ENCODE measurements at places on chromosomes 3 and 15.

GRCh38 chr15:70074380-70074779, 23.3 kb downstream of the TLE3 start:
- no peak for DNase-seq

DNA sequence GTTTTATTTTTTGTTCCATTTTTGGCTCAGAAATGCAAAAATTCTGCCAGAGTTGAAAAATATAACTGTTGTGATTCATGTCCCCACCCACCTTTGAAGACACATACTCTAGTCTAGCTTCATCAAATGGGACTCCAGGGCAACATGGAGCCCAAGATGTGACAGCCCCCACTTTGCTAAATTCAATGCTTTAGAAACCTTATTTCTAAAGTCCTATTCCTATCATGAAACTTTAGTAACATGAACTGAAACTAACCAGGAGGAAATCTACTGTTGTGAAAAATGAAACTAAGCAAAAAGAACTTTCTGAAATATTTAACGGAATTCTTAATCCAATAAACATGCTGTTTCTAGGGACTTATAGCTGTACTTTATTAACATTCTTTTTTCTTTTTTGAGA, 20.3 kb downstream of the UBP1 start:
- no peak for DNase-seq

DNA sequence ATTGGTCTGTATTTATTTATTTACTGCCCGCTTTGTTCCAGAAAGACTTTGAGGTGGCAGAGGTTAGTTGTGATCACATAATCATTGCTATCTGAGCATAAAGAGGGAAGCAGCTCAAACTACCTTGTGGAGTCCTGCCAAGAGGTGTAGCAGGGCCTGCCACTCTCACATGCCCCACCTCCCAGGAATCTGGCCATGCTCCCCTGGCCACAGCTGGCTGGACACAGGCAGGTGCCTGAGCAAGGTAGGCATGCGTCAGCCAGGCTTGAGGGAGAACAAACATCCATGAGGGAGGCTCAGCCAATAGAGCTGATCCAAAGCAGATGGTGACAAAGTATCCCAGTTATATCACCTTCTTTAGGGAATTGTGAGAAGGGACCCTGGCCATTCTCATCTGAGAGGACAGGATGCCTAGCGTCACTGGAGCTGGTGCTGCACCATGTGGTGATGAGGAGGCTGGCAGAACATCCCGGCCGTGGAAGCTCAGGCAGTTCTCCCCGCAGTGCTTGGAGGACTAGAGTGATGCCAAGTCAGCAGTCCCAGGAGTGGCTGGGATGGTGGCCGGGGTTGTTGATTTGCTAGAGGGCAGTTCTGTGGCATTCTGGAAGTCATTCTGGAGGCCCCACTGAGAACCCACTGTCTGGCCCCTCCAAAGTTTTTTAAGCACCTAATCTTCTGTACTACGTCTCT, 6.8 kb upstream of the POLG start:
- no peak for DNase-seq

DNA sequence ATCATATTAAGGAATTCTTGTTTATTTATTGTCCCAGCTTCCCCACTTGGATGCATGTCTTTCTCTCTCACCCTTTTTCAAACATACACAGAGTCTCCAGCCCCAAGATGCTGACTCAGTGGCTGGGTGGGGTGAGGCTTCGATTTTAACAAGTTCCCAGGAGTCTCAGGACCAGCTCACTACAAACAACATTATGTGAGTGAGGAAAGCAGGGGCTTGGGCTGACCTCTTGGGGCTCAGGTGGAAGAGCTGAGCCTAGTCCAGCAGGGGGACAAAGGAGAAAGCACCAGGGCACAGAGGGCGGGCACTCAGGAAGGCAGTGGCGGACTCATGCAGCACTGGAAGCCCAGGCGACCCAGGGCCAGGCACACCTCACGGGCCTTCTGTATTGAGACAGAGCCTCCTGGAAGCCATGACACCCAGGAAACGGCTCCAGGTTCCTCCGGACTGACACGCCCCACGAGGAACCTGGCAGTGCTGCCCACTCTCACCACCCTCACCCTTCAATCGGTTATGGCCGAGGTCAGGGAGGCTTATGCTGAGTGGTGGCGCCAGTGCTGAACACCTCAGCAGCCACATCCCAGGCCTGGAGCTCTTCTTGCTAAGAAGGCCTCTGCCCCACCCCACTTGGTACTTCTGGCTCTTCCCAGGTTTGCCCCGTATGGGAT, 97.4 kb downstream of the LRIG1 start:
- no peak for DNase-seq

Measured in pulmonary artery endothelial cell (primary cell).